ENCODE measurements at places on chromosomes 3 and 15. TPM values are rescaled to one million over a fixed set of nuclear protein-coding genes. Genes with fewer than 3 reads are reported as not detected.

Gene ZNF592
- 2.3 TPM for total RNA-seq

Gene CDCP1
- 0.97 TPM for total RNA-seq

Gene CCR8
- total RNA-seq, result not detected

Gene GOLGA8O
- not detected for total RNA-seq

Gene NR2E3
- total RNA-seq, result 0.15 TPM

Gene OR5K2
- not detected for total RNA-seq

Gene ACVR2B
- 4.0 TPM for total RNA-seq

Gene SCG5
- total RNA-seq, result 3.2 TPM

Gene HTR3E
- total RNA-seq, result not detected

Gene PGBD4
- total RNA-seq, result 1.4 TPM

Gene LIPC
- total RNA-seq, result not detected

Gene TEX55
- total RNA-seq, result not detected

Gene RTP4
- total RNA-seq, result 0.61 TPM

Gene GOLGA8N
- total RNA-seq, result 1.6 TPM

Gene PAK6
- total RNA-seq, result not detected

Data from epithelial cell of umbilical artery (primary cell).